ENCODE measurements at places on chromosomes 16 and 17. TPM values are rescaled to one million over a fixed set of nuclear protein-coding genes. Genes with fewer than 3 reads are reported as not detected.

DNA sequence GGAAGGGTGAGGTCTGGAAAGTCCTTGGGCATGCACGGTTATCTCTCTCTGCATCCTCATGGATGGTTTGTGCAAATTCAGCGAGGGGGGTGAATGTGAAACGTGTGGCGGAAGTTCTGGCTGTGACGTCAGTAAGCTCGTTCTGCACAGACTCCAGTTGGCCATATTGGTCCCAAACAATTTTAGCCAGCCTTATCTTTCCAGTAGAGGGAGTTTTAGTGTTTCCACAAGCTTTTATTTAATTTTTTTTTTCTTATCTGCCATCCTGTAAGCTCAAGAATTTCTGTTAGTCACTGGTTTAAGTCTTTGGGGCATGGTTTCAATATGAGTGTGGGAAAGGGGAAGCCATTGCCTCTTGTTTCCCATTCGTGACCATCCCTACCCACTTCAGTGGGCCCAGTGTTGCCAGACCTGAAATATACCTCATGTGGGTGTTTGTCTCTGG, 39.0 kb downstream of the HLF start:
- no peak for DNase-seq

DNA sequence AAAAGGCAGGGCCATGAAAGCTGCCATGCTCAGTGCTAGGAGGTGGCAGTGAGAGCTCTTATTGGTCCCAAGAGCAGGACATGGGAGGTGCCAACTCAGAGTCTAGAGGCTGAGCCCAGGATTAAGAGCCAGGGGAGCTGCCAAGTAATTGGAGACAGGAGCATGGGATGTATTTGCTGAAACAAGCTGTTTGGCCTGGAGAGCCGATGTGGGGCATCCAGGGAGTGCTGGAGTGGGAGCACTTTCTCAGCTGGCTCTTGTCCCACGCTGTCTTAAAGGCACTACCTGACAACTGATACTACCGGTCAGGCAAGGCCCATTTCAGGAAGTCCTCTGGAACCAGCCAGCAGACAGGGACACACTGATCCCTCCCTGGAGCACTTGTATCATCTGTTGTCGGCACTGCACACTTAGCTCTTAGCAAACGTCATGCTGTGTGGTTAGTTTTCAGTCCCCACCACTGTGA, 19.3 kb downstream of the ANKFN1 start:
- DNase-seq, result peak; percentile 24

DNA sequence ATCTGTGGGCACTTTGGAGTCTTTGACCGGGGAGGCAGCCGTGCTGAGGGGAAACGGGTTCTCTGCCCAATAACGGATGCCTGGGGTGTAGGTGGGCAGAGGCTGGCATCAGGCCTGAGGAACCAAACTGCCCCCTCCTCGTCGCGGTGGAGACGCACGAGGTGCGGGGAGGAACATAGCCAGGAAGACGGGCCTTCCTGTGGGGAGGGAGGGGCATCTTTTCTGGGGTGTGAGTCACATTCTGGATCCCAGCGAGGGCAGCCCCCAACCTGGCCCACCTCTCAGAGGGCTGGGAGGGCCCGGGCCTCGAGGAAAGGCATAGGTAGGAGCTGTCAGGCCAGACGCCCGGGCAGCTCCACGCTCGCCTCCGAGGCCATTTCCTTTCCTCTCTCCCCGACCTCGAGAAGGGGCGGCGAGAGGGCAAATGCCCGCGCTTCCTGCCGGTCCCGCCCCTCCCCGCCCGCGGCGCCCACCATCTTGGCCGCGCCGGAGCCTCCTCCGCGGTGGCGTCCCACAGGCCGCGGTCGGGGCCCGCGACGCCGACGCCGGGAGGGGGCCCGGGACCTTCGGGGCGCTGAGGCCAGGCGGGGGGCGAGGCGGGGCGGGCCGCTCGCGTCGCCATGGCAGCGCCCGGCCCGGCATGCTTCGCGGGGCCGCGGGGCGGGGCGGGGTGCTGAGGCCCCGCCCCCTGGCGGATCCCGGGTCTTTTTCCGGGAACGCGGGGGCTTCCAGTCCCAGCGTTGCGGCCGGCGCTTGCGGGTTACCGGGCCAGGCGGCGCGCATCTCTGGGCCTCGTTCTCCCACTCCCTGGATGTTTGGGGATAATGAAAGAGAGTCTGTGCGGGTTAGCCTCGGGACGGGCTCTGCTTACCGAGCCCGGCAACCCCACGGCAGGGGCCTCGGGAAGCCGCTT, 13.2 kb downstream of the RAI1 start:
- DNase-seq, result peak; percentile 89

GRCh38 chr17:28928061-28928460, 23.3 kb downstream of the PHF12 start:
- DNase-seq, result no peak

DNA sequence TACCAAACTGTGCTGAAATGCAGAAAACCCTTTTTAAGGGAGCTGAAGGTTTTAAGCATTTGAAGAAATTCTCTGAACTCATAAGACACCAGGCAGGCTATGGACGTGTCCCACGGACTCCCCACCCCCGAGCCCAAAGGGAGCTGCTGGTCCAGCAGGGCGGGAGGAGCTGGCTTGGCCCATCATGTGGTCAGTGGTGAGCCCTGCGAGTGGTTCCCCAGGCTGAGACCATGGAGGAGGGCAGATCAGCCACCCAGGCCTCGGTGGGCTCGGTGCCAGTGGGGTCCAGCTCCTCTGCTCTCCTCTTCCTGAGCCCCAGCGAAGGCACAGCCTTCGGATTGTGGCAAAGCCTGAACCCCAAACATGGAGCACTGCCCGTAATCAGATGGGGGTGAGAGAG, 27.0 kb downstream of the LGALS3BP start:
- DNase-seq, result no peak

DNA sequence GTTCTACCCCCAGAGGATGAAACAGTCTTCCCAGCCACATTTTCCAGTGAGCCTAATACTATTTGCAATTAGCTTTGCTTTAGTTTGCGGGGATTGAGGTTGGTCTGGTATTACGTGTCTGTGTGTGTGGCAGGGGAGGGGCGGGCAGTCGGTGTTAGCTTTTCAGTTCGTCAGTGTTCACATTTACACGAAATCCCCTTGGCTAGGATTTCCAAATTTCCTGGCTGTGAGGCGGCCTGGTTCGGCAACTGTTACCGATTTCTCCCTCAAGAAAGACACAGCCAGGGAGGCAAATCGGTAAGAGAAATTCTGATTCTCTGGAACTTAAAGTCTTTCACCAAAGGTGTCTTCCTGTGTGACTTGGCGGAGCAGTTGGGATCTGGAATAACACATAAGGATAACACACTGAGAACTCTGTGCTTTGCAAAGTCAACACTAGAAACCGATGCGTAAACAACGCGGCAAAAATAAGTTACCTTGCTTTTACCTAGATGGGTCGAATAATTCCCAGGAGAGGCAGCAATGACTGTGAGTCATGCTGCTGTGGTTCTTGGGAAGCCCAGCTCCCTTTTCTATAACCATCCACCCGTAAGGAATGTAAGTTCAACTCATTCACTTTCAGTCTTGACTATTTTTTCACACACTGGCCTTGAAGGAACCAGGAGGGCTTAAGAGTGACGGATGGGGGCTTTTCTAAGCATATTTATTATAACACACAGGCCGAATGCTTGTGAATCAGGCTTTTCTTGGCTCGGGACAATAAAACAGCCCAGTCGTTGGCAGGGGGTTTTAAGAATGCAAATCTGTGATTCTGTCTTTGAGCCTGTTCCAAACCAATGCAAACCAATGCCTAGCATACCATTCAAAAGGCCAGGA, 24.2 kb downstream of the GPRC5B start:
- no peak for DNase-seq

The SCGB1C2 gene
- not detected for total RNA-seq

The MYH10 gene
- total RNA-seq, result 58.4 TPM

The E4F1 gene
- 11.8 TPM for total RNA-seq

The SDR42E1 gene
- total RNA-seq, result 2.6 TPM

All from right cardiac atrium (tissue), 5 donors.